ENCODE measurements at places on chromosomes 5 and 9.

- DNase-seq, result no peak
Observed at GRCh38 chr5:161535762-161536161, 10.8 kb downstream of the GABRB2 start.

GRCh38 chr9:124222918-124223720 lies 34.6 kb upstream of the NEK6 start:
- DNase-seq, result no peak

GRCh38 chr5:113217619-113218184 lies 217.1 kb downstream of the TSSK1B start:
- no peak for DNase-seq

DNA sequence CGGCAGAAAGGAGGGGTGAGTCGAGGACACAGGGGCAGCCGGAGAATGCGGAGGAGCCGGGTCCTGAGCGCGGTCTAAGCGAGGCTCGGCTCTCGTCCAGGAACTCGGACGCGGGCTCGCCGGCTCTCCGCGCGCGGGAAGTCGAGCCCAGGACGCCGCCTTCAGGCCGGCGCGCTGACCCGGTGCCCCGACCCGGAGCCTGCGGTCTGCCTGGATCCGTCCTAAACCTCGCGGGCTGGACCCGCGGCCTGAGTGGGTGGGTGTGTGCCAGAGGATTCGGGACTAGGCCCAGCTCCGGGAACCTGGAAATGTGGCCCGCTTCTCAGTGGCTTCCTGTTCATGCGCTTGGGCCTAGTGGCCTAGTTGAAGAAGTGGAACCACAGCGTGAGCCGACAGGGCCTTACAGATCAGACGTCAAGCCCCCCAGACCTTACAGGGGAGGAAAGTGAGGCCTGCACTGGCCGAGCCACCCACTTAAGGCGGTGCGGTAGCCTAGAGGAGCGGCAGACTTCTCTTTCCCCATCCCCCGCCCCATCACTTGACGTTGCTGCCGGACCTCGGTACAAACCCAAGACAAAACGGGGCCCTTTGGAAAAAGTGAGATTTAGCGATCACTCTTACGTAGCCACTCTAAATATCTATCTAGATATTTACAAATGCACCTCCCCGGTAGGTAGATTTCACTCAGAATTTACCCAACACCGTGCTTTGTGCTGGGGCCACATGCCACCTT lies 1.2 kb downstream of the CDKN2B-AS1 start:
- DNase-seq, result no peak

- DNase-seq, result no peak
Observed at GRCh38 chr9:132647355-132647754, 22.4 kb downstream of the DDX31 start.

DNA sequence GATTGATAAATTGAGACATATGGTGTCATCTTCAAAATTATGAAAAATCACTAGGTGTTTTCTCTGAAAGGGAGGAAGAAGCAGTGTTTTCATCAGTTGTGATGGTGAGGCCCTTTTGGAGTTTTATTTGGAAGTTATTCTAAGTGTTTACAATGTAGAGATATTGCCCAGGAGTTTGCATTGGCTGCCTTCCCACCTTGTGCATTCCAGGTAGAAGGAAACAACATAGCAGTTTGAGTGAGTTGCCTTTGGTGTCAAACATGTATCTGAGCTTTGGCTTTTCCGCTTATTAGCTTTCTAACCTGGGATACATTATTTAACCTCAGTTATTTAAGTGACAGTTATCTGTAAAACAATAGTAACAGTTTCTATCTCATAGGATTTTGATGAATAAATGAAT lies 122.5 kb downstream of the SCAMP1 start:
- no peak for DNase-seq

DNA sequence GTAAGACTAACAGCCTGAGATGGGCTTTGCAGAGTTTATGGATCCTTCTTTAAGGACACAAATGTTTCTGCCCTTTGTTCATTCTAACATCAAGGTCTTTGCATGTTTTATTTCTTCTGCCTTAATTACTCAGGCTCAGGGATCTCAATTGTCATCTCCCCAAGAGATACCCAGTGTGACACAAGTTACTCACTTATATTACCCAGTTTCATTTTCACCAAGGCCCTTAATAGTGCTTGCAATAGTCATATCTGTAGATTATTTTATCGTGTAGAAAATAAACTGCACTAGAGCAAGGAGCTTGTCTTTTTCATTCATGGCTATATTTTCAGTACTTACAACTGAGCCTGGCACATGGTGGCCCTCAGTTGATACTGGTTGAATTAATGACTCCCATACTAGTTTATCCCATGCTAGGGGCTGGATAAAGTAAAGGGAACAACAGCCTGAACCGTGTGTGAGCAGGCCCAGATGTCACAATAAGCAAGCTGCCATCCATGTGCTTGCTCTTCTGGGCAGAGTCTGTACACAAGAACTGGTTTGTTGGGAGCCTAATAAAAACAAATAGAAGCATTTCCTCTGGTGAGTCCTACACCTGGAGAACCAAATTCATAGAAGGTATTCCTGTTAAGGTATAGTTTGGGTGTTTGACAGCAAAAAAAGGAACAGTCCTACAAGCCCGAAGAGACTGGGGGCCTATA lies 112.5 kb upstream of the CD180 start:
- no peak for DNase-seq

DNA sequence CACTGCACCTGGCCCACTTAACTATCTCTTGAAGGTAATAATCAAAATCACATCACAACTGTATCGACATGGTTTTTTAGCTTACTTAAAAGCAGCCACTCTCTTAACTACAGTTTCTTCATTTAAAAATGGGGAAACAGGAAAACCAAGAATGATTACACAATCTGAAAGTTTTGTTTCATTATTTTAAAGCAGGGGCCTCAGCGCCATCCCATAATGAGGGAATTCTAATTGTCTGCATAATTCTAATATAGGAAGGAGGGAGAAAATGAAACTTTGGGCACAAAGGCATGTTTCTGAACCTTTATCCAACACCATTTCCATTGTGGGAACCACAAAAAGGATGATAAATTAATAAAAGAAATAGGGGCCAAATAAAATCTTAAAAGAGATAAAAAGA lies 7.6 kb downstream of the HACD4 start:
- no peak for DNase-seq

Data from activated CD8-positive, alpha-beta memory T cell treated with anti-CD3 and anti-CD28 coated beads for 1 hour (primary cell).